ENCODE measurements at places on chromosomes 11 and 22.

DNA sequence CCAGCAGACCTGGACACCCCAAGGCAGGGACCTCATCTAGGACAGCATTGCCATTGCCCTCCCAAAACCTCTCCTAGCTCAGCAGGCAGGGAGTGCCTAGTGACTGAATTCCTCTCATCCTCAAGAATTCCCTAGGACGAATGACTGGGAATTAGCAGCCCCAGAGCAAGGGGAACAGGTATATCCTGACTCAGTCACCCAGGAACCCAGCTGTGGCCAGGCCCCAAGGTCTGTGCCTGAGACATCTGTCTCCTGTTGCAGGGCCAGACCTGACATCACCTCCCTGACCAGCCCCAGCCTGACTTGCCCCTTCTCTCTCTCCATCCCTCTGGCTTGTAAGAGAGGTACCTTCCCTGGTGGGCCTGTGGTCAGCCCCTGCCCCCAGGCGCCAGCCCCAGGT lies 39.0 kb upstream of the SUSD2 start:
- DNase-seq = no peak

DNA sequence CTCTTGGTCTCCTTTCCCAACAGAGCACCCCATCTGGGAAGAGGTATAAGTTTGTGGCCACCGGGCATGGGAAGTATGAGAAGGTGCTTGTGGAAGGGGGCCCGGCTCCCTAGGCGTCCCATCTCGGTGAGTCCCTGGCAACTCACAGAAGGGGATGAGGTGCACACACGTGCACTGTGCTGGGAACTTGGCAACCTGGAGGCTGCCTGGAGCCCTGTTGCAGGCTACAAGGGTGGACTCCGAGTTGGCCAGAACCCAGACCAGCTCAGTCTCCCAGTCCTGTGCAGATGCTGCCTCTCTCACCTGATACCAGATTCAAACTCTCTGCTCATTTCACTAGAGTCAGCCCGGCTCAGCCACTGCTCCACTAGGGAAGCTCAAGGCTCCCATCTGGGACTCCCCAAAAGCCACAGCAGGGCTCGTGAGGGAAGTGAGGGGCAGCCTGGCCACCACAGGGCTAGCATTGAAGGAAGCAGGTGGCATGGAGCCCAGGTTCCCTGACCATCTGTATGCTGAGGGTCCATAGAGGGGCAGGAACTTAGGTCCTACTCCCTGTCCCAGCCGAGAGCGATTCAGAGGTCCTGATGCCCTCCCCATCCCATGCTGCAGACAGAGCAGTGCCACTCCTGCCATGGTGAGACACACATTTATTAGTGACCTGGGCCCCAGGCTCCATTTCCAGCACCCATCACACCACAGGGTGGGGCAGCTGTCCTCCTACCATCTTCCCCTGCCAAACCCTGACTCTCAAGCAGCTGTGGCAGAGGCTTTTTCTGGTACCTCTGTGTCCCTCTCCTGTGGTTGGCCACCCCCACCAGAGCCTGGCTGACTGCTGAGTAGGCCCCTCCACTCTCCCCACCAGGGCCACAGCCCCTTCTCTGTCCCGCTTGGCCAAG lies 4.0 kb downstream of the PRR33 start:
- no peak for DNase-seq

- no peak for DNase-seq
These were observed 9.6 kb downstream of the SMTNL1 start for GRCh38 chr11:57546869-57547475.

GRCh38 chr11:95358511-95359340 lies 127.7 kb upstream of the SESN3 start:
- no peak for DNase-seq

- no peak for DNase-seq
These were observed 11.3 kb downstream of the FJX1 start for GRCh38 chr11:35629511-35629910.

- DNase-seq = no peak
These were observed 88.9 kb downstream of the ARFGAP2 start for GRCh38 chr11:47087801-47088200.

- DNase-seq = no peak
These were observed 886 bp downstream of the SHISA8 start for GRCh38 chr22:41913842-41914534.

DNA sequence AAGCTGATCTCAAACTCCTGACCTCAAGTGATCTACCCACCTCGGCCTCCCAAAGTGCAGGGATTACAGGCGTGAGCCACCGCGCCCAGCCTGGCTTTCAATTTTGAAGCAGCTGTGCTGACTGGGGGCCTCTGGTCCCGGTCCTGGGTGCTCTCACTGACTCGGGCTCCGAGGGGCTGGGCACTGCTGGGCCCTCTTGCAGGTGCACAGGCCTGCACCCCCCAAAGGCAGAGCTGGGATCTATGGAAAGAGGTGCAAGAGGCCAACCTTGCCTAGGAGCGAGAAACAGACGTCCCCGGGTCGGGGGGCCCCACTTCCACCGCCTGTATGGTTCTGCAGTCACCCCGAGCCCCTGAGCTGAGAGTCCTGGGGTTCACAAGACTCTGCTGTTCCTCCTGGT lies 33.2 kb downstream of the KIAA0930 start:
- DNase-seq = no peak

GRCh38 chr22:27747396-27748221 lies 53.9 kb downstream of the MN1 start:
- DNase-seq = no peak

- no peak for DNase-seq
These were observed 3.8 kb downstream of the B4GALNT4 start for GRCh38 chr11:372809-373715.

DNA sequence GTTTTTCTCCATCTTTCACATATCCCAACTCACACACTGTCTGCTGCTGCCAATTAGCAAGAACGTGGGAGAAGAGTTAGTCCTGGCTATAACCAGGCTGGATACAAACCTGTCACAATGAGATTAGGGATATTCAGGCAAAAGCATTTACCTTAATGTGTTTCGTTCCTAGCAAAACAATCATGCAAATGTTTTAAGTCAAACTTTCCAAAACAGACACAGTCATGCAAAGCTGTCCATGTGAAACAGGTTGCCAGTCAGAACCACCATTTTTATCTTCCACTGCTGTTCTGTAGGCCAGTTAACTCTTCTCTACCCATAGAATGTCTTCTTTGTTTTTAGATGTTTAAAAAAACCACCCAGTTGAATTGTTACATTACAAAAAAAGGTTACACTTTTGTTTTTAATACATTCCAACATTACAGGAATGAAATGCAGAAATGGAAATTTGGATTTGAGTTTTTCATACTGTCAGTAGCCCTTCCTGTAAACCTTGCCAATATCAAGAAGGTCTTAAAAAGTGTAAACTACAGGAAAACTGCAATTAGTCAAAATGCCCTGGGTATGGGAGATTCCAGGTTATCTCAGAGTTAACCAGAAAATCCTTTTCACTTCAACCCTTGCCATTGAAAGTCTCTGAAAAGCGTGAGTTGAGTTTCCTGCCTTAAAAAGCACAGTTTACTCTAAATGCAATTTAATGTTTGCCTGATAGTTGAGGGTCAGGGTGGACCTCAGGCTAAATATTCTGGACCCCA lies 34.2 kb upstream of the LDLRAD3 start:
- DNase-seq = no peak

DNA sequence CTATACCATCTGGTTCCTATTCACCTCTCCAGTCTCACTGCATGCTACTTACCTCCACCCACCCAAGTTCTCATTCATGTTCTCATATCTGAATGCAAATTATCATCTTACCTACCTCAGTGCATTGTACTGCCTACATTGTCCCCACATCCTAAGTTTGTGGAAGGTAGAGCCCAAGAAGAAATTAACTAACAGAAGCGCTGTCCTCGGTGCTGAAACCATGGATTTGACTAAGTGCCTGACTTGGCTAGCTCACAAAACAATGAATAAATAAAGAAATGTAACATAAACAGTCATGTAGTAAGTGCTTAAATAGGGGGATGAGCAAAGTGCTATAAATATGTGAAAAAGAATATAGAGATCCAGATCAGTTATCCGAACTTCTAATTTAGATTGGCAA lies 63.2 kb downstream of the GRIA4 start:
- DNase-seq = no peak

DNA sequence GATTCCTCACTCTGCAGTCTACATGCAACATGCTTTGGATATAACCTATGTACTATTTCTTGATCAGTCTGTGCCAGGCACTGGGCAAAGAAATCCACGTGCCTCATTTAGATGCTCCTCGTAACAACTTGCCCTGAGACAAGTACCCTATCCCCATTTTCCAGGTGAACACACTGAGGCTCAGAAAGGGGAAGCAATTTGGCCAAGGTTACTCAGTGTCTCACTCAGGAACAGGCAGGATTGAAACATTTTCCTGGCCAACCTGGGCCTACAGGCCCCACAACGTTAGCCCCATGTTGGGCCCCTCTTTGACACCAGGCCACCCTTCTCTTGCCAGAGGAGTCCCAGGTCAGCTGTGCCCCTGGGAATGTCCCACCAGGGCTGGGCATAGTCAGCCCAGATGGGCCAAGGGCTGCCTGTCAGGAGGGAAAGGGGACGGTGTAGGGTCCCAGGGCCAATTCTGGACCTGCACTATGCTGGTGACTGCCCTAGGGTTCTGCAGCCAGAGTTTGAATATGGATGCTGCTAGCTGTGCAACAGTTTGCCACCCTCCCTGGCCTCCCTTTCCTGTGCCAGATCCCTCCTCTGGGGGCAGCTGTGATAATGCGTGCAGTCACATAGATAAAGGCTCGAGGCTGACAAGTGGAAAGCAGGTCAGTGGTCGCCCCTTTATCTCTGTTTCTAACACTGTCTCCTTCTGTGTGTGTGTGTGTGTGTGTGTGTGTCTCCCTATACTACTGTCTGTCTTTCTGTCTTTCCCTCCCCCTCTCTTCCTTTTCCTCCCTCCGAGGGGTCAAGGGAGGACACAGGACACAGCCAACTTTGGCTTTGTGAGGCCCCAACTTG lies 10.4 kb upstream of the EMID1 start:
- no peak for DNase-seq

DNA sequence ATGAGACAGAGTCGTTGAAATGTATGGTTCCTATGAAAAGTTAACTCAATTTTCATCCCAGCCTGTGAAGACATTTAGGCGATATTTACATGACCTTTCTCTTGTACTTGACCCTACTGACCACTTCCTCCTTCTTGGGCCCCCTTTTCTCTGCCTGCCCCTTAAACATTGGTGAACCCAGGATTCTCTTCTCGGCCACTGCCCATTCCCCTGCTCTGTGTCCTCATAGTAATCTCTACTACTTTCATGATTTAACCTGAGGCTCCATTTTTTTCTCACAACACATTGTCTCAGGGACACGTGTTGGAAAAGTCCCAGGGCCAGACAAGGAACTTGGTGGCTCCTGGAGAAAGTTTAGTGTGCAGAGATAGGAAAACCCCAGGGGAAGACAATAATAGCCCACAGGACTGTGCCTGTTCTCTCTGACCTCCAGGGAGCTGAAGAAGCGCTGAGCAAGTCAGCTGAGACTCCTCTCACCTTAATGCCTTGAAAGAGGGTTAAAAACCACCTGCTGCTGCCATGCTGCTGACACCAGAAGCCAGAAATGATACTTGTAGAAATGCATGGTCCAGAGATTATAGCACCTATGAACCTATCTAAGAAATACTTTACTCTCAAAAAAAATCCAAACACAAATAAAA lies 42.5 kb upstream of the SPATA19 start:
- no peak for DNase-seq

GRCh38 chr11:43852057-43852636 lies 28.5 kb upstream of the ALKBH3 start:
- no peak for DNase-seq

- DNase-seq = no peak
These were observed 97.0 kb downstream of the PKNOX2 start for GRCh38 chr11:125261588-125261987.
